ENCODE measurements at places on chromosomes 1 and 21.

DNA sequence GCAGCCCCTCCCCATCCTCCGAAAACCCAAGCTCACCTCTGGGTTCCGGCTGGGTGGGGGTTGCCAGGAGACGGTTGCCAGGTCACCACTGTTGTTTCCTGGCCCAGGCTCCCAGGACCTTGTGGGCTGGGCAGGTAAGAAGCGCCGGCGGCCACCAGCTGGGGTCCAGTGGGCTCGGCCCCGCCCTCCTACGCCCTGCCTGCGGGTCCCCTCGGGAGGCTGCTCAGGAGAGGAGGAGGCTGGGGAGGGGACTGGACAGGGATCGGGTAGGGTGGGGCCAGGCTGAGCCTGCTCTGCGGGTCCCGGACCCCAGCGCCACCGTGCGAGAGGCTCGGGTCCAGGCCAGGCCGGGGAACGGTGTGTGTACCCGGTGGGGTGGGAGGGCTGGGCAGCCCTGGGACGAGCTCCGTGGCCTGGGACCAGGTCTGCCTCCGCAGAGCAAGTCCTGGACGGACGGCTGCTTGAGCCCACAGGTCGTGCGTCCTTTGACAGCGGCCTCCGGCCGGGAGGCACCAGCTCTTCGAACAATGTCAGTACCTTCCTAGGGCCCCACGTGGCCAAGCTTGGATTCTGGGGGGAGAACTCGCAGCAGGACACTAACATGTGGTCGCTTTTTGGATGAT lies at the start of gene TTLL10:
Gene TTLL10 (plus strand): TSS at position 88 of the 623 bp plus-strand sequence. CDS start 5,336 bp downstream, outside the sequence.
- no peak for DNase-seq

DNA sequence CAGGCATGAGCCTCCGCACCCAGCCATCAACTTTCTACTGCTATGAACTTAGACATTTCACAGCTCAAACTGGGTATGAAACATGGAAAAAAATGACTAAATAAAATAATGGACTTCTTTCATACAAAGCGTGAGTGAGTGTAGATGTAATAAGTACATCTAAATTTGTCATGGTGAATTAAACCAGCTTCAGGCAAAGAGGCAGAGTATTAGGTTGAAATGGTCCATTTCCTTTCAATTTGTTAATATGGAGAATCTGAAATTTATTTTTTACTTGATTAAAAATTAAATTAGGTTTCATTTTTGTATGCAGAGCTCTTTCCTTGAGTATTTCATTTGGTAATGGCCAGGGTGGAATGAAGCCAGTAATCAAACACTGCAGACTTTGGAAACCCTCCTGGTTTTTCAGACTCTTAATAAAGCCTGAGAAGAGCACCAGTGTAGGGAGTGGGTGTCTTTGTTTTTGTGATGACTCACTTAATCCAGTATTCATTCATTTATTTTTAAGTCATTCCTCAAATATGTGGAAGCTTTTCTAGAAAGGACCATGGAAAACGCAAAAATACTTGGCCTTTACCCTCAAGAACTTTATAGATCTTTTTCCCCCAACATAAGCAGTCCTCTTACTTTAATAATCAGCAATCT lies 49.2 kb downstream of the ALG14 start:
- DNase-seq = peak; percentile 86

DNA sequence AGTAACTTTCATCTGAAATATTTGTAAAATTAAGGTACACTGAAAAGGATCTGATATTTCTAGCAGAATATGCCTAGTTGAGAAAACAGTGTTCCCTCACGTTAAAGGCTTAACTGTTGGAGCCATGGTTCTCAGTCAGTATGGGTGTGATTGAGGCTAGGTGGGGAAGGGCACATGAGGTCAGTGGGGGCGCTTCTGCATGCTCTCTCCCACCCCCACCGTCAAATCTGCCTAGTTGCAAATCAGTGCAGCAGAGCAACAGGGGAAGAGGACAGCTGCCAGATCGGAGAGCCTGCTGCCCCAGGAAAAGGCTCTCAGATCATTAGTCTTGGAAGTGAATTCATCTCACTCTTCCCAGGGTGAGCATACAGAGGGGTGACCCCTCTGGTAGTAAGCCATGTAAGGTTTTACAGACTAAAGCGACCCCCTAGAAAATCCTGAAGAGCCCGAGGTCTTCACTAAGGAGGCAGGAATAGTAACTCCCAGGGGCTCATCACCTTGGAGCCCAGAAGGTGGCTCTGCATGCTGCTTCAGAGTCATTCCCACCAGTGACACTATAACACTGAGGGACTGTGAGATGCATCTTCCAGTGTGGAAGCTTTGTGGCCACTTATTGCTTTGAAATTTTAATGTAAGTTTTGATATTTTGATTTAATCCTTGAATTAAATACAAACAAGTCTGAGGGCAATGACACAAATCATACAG lies 83.1 kb upstream of the BARHL2 start:
- no peak for DNase-seq

DNA sequence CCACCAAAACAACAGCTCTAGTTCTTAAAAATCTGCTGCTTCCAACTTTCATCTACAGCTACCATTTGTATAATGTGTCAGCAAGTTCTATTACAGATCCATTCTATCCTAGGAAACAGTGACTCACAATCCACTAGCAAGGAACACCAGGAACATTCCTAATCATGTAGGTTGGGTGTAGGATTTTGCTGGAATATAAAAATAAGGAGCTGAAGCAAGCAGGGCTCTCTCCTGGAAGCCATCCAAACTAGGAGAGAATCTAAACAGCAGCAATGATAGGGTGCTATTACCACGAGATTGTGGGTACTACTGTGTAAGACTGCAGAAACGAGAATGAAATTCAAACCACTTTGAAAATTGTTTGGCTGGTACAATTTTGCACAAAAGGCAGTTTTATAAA lies 135.0 kb downstream of the PTPN14 start:
- no peak for DNase-seq

GRCh38 chr1:30012455-30013440 lies 710.6 kb downstream of the MATN1 start:
- no peak for DNase-seq

- DNase-seq = no peak
These were observed 39.8 kb upstream of the CFAP126 start for GRCh38 chr1:161407451-161407985.

Measured in SJSA1 (cell line).